AML-193 (cell line): ENCODE measurements at places on chromosomes 3 and 15.

- no peak for DNase-seq
Observed at GRCh38 chr3:57029924-57030323, 30.5 kb upstream of the SPATA12 start.

GRCh38 chr3:194982472-194982871, 288.5 kb downstream of the XXYLT1 start:
- DNase-seq, result no peak

- no peak for DNase-seq
Observed at GRCh38 chr3:177514611-177515499, 317.6 kb upstream of the TBL1XR1 start.

- no peak for DNase-seq
Observed at GRCh38 chr15:70318594-70319465, 221.1 kb upstream of the TLE3 start.
